ENCODE measurements at places on chromosomes 5 and 9.

DNA sequence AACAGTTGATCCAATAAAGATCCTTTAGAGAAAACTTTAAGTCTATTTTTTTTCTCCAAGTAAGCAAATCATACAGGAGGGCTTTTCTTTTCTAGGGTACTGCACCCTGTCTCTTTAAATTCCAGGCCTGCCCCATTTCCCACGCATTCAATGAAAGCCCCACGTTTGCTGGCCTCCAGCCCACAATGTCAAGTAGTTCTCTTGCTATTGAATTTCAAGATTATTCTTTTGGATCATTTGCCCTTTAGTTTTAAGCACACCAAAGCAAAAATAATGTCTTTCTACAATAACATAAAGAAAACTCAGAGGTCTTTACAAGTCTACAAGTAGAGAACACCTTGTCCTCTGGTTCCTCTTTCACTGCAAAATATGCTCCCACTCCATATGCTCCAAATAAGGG, 15.6 kb downstream of the MLLT3 start:
- DNase-seq: no peak

- DNase-seq: no peak
Observed at GRCh38 chr5:116718317-116718716, 143.7 kb upstream of the SEMA6A start.

- DNase-seq: no peak
Observed at GRCh38 chr5:122314036-122314435, 2.0 kb downstream of the SNCAIP start.

DNA sequence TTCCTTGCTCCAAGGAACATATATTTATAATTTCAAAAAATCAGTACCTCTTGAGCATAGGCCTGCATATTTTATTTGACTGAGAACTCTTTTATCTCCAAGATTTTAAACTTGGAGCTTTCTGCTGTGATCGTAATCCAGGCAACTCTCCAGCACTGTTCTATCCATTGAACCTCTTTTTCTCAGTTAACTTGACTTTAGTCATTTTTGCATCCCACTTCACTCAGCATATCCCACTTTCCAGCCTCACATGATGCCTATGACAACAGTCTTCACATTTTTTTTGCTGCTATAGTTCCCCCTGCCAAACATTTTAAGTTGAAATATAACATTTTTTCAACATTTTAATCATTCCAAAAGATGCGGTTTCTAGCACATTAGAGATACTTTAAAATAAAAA, 9.1 kb upstream of the PSIP1 start:
- no peak for DNase-seq

DNA sequence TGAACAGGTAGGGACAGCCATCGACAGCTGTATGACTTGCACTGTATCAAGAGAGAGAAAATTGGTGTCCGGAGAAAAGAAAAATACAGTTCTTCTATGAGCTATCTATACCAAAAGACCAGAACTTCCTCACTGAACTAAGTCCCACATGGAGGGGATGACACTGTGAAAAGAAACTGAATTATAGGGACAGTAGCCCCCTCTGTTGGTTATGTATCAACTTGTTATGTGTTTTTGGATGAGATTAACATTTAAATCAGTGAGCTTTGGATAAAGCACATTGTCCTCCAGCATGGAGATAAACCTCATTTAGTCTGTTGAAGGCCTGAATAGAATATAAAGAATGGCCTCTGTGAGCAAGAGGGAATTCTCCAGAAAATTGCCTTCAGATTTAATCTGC, 176.6 kb upstream of the SH3GL2 start:
- DNase-seq: no peak

DNA sequence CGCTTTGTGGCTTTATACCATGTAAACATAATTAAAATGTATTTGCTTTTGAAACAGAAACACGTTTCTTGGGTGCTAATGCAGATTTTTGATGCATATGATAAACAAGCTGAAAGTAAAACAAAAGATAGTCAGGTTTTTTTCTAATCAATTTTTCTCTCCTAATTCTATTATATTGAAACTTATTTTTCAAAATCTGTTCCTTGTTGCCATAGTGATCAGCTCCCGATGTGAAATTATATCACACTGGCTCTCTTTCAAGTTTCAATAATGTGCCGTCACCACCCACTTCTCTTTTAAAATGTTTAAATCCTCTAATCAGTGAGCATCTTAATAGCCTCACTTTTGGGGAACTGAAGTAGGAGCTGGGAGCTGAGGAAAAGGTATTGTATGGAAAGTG, 36.4 kb upstream of the DAPK1 start:
- no peak for DNase-seq

DNA sequence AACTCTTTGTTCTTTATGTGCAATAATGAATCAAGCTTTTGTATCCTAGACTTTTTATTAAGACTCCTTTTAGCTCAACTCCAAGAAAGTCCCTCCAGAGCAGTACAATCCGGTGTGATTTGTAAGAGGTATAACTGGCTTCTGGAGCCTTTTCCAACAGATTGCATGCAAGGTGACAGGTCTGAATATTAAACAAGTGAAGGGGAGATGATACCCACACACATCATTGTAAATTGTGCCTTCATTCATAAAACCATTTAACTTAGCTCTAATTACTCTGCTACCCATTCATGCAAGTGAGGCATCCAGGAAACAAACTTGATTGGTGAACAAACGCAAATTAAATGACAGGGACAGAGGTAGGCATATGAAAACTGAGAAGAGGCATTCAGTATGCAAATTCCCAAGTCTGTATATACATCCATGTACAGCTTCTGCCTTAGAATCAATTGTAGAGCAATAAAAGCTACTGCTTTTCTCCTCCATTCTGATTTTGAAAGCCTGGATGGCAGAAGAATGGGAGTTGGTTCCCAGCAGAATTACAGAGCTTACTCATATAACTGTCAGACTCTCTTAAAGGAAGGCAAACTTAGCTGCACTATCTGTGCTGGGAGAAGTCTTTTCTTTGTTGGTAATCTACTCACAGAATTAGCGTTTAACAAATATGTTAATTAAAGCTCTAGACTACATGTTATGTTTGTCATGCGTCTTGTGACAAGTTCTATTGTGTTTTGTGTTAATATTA, 261.0 kb upstream of the CDH6 start:
- no peak for DNase-seq

GRCh38 chr5:175328176-175328575, 115.8 kb downstream of the DRD1 start:
- no peak for DNase-seq

DNA sequence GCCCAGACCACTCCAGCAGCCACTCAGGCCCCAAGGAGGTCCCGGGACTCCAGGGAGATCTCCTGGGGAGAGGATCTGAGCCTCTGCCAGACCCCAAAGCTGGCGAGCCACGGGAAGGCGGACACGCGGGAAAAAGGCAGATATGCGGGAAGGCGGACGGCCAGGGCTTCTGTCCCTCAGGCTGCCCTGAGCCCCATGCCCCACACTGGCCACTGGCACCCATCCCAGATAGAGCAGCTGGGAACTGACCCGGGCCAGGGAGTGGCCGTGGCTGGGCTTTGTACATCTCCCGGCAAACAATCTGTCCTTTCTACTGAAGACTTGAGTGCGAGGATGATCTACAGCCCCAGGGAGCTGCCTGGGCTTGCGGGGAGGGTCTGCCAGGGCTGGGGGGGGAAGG, 21.1 kb upstream of the NOTCH1 start:
- DNase-seq: no peak

GRCh38 chr5:104987074-104987473, 1424.5 kb upstream of the NUDT12 start:
- no peak for DNase-seq

- DNase-seq: no peak
Observed at GRCh38 chr9:35481347-35481975, 8.4 kb upstream of the RUSC2 start.

- no peak for DNase-seq
Observed at GRCh38 chr9:14907696-14908095, 2.5 kb downstream of the FREM1 start.

DNA sequence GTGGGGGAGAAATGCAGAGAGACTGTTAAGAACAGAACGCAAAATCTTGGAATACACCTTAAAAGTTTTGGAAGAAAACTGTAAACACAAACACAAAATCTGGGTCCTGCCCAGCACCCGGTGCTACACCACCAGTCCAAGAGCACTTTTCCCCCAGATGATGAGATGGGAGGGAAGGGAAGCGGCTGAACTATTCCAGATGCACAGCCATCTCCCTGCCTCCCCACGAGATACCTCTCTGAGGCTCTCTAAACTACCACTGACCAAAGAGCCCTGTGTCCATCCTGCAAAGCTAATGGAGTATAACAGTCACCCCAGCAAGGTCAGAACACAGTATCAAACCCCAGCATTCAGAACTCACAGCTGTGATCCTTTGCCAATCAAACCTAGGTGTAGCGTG, 8.0 kb downstream of the SPARC start:
- DNase-seq: no peak

DNA sequence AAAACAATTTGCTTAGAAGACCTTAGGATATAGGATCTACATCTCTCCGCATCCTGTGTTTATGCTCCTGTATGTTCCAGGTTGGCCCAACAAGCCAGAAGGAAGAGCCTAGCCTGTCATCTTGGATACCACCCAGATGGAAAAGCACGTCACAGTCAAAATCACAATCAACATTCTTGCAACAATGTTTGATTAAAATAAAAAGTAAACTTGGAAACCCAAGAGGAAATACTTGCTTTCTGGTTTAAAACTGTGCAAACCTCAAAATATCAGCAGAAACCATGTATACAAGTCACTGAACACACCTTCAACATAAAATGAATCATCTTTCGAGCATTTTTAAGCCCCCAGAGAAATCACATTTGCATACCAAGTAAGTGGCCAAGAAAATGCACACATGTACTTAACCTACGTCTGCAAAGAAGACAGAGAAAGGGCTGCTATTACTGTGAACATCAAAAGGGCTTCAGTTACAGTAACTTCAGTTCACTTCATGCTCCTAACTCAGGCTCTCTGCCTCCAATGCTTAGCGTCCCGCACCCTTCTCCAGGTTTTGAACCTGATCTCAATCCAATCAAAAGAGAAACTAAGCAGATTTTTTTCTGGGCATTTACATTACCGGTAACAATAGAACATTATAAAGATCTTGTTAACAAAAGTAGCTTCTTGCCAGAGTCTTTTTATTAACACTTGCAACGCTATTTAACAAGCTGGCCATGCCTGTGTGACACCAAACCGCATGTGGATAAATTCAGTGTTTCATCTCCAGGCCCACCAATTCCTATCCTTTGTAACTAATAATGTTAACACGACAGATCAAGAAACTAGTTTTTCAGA, 1.3 kb downstream of the ENC1 start:
- no peak for DNase-seq

GRCh38 chr5:124238350-124238749, 508.1 kb downstream of the ZNF608 start:
- DNase-seq: no peak

GRCh38 chr9:110048403-110048975, 159.5 kb downstream of the C9orf152 start:
- peak; percentile 82 for DNase-seq

- DNase-seq: no peak
Observed at GRCh38 chr5:121373371-121373770, 478.3 kb upstream of the FTMT start.

- DNase-seq: no peak
Observed at GRCh38 chr5:173302546-173303155, 25.6 kb downstream of the STC2 start.

GRCh38 chr5:120405923-120406322, 58.2 kb upstream of the PRR16 start:
- no peak for DNase-seq

- no peak for DNase-seq
Observed at GRCh38 chr9:128286440-128286839, 10.4 kb downstream of the SWI5 start.

GRCh38 chr9:122816163-122816867, 12.1 kb downstream of the PDCL start:
- DNase-seq: no peak

GRCh38 chr5:38375423-38375822, 117.1 kb downstream of the EGFLAM start:
- DNase-seq: no peak

- no peak for DNase-seq
Observed at GRCh38 chr5:27217155-27217956, 179.0 kb upstream of the CDH9 start.

DNA sequence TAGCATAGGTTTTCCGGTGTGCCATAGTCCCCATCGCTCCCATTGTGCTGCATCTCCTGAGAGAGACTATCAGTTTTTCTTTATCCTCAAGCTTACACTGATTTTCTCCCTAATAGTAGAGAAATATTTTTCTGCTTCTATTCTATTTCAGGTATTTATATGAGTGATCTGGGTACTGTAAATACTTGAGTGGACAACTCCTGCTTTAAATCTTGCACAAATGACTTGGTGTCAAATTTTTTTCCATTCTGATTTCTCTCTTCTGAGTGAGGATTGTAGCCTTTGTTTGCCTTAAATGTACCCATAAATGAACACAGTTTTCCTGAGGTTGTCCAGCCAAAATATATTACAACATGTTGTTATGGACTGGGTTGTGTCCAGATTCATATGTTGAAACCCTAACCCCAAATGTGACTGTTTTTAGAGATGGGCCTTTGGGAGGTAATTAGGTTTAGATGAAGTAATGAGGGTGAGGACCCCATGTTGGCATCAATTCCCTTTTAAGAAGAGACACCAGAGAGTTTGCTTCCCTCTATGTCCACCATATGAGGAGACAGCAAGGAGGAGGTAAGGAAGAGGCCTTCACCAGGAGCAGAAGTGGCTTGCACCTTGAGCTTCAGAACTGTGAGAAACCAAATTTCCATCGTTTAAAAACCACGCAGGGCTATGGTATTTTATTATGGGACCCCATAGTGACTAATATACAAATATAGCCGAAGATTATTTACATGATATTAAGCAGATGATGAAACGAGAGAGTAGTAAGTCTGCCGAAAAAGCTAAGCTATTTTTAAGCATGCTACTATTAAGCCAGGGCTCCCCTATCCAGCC, 336.4 kb upstream of the MPDZ start:
- DNase-seq: no peak

- DNase-seq: no peak
Observed at GRCh38 chr9:32455738-32456137, 70.3 kb downstream of the RIGI start.

GRCh38 chr9:107637421-107638420, 148.2 kb upstream of the KLF4 start:
- DNase-seq: peak; percentile 33

GRCh38 chr5:36606036-36606427, 374 bp upstream of the SLC1A3 start:
- DNase-seq: no peak

DNA sequence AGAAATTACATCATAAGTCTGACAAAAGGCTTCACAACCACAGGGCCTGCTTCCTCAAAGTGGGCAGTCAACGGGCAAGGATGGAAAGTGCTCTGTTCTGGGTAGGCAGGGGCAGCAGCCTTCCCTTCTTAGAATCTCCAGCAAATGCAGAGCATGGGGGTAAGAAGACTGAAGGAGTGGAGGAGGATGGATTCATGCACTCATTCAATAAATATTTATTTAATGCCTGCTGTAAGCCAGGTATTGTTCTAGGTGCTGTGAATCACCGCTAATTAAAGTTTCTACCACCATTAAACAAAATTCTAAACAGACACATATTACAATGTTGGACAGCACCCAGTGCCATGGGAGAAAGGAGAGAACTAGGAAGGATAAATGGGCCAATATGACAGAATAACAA, 195.6 kb downstream of the ELAVL2 start:
- no peak for DNase-seq

Measured in GM12892 (cell line).